ENCODE measurements at places on chromosomes 4 and X. TPM values are rescaled to one million over a fixed set of nuclear protein-coding genes. Genes with fewer than 3 reads are reported as not detected.

The ZCCHC4 gene
- 11.6 TPM for total RNA-seq

DNA sequence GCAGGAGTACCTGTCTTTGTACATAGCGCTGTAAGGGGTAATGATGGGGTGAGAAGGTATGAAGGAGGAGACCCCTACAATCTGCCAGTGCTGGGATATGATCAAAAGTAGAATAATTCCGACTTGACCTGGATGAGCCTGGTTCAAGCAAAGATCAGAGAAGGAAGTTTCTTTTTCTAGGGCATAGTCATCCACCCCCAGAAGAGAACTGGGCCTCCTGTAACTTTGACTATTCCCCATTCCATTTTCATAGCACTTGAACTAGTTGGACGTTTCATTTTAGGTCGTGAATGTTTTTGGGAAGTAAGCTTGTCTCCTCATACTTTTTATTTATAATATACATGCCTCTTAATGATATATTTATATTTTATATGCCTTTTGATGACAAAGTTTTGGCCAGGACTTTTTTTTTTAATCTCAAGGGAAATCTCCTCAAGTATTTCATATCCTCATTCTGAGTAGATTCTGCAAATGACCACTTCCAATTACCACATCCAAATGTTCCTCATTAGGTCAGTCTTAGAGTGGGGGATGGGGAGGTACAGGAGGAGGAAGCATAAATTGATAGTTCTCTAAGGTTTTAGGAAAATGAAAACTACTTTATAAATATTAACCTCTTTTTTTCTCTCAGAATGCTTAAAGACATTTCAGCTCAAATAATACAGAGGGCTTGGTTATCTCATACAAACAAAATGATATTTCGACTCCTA, 3.5 kb downstream of the CXorf58 start:
- no peak for DNase-seq

The KIF4A gene
- 13.9 TPM for total RNA-seq

The MBNL3 gene
- total RNA-seq: 1.4 TPM

DNA sequence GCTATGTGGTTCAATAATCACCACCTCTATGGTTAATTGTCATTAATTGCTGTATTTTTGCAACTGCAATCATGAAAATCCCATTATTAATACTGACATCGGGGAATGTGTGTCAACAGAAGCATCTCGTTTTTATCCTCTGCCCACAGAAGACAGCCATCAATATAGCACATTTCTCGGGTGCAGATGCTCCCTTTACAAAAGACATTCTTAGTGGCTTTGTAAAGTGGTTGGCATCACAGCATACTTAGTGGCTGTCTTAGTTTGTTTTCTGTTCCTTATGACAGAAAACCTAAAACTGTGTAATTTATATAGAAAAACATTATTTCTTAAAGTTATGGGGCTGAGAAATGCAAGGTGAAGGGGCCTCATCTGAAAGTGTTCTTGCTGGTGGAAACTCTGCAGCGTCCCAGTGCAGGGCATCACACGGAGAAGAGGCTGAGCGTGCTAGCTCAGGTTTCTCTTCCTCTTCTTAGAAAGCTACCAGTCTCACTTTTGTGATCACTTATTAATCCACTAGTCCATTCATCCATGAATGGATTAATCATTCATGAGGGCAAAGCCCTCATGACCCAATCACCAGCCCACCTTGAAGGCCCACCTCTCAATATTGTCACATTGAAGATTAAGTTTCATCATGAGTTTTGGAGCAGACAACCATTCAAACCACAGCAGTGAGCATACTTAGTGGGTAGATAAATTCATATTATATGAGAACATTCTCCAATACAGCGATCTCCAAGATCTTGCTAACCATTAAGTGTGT, 1067.7 kb upstream of the PABPC4L start:
- no peak for DNase-seq

The TBX22 gene
- not detected for total RNA-seq

The PNMA3 gene
- under 0.01 TPM for total RNA-seq

GRCh38 chr4:70838204-70838603, 1.5 kb downstream of the GRSF1 start:
- DNase-seq: no peak

DNA sequence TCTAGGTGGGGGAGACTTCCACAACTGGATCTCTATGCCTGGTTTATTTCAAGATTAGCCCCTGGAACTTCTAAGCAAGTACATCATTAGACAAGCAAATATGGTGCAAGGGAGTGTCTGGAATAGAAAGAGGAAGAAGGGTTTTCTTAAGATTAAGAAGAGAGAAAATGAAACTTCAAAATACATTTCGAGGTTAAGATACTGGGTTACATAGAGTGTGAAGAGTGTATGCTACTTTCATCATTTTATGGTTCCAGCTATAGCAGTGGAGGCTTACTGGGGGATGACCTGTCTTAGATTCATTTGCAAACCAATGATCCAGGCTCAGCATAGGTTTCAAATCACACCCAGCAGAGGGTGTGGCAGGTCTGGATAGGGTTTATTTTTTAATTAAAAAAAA, 144.4 kb upstream of the GATB start:
- no peak for DNase-seq

- DNase-seq: no peak
These were observed 4.6 kb downstream of the MMAA start for GRCh38 chr4:145623831-145624230.

- no peak for DNase-seq
These were observed 27.7 kb downstream of the UTP14A start for GRCh38 chrX:129933700-129934099.

DNA sequence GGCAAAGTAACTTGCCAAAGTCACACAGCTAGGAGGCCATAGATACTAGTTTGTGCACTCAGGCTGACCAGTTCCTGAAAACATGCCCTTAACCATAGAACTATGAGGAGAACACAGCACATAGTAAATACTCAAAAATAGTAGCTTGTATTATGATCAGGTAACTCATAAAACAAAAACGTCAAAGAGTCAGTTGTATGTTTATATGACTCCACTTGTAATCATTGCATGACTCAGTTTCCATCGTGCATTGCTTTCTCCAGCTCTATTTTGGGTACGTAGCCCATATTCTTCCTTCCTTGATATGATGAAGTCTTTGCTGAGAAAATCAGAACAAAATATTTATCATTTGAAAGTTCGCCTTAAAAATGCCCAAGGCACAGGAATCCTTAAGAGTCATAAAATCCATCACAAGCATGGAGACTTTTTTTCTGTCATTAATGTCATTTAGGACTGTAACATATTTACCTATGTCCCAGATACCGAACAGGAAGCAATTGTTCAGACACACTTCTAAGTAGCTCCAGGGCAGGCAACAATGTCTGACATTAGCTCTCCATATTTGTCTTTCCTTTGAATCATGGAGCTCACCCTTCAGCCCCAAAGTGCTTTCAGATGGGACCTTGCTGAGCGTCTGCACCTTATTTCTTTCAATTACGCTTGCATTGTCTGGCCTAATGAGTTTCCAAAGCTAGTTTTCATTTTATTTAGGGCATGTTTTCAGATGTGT, 11.2 kb upstream of the MID1 start:
- no peak for DNase-seq

DNA sequence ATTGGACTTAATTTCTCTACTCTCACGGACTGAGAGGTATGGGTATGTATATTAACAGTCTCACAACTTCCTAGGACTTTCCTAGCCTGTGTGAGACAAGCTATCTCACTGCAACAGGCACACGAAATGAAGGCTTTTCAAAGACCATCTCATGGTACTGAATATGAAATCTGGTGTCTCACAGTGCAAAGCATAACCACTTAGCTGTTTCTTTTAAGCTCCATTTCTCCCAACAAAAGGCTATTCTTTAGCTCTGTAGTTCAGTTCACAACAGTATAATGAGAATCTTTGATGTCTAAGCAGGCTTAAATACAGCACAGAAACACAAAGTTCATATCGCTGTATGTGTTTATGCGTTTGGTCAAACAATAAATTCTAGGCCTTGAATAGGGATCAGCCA, 116.2 kb upstream of the PCDH18 start:
- DNase-seq: no peak

DNA sequence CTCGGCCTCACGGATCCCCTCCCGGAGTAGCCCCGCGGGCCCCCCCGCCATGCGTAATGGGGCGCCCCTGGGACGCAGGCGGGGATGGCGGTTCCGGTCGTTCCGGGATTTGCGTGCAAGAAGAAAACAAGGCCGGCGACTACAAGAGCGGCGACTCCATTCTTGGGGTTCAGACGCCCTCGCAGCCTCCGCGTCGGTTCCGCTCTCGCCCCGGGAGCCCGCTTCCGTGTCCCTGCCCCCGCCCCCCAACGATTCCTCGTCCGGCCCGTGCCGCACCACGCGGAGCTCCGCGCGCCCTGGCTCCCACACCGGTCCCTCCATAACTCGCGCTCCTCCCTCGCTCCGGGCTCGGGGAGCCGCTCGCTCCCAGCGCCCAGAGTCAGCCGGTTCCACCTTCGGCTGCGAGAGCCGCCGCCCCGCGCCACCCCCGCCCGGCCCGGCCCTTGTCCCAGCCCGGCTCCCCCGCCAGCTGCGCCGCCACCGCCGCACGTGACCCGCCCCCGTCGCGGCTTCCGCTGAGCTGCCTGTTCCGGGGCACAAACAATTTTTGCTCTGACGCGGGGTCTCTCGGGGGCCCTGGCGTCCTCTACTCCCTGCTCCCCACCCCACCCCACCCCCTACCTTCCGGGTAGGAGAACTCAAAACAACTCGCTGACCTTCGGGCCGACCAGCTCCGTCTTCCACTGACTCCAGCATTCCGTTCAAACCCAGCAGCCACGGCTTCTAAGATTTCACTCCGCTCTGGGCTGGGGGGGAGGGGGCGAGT, 78.8 kb upstream of the BCOR start:
- DNase-seq: no peak

- DNase-seq: no peak
These were observed 15.9 kb upstream of the CXCL5 start for GRCh38 chr4:74014332-74014731.

DNA sequence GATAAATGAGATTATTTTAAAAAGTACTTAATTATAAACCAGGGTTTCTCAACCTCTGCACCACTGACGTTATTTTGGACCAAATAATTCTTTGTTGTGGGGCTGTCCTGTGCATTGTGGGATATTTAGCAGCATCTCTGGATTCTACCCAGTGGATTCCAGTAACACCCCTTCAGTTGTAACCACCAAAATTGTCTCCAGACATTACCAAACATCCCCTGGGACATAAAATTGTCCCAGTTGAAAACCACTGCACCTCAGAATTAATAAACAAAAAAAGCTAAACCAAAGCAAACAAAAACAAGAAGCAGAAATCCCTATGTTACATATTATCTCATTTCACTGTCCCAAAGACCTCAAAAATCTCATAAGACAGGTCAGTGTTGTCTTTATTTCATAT, 54.2 kb upstream of the GIMD1 start:
- no peak for DNase-seq

DNA sequence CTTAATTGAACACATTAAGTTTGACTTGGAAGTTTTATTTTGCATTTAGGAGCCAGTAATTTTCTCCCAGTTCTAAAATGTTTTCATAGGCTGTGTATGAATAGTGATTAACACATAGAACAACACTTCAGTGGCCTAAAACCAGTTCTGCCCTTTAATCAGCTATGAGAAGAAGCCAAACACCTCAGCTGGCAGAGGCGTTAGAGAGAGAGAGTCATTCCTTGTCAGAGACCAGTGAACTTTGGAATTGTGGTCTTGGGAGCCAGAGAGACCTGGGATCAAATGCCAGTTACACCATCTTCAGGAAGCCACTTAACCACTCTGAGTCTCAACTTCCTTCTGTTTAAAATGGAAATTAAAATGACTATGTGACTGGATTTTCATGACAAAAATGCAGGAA, 39.3 kb upstream of the PRPS2 start:
- no peak for DNase-seq

The SUPT20HL2 gene
- total RNA-seq: not detected

The NSG1 gene
- total RNA-seq: 33.4 TPM

DNA sequence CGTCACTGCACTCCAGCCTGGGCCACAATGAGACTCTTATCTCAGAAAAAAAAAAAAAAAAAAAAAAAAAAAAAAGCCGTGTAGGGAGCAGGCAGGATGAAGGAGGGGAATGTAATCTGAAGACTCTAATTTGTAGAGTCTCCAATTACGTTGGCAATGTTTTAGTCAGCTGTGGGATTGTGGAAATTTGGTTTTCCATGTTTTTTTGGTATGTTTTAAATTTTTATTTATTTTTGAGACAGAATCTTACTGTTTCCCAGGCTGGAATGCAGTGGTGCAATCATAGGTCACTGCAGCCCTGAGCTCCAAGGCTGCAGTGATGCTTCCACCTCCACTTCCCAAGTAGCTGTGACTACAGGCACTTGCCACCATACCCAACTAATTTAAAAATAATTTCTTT, 56.5 kb downstream of the NSD2 start:
- DNase-seq: no peak

The PPP4R3C gene
- not detected for total RNA-seq

All from pulmonary artery endothelial cell (primary cell).